A549 treated with ZK216348 at 1 μM for 4 hours (cell line): ENCODE measurements at places on chromosomes 13 and 19. TPM values are rescaled to one million over a fixed set of nuclear protein-coding genes. Genes with fewer than 3 reads are reported as not detected.

TBXA2R gene
- 0.74 to 1.3 TPM (median 0.90 TPM) in 5 replicates for total RNA-seq

BRCA2 gene
- 2.8 to 7.4 TPM (median 4.0 TPM) in 5 replicates for total RNA-seq

RNF17 gene
- not detected in 5 replicates for total RNA-seq

FPR1 gene
- 0.08 to 0.14 TPM (median 0.08 TPM) in 3 of 5 replicates, not detected in the others for total RNA-seq

BCAM gene
- total RNA-seq, result 46.2 to 95.2 TPM (median 82.2 TPM) in 5 replicates

LSM4 gene
- total RNA-seq, result 200 to 249 TPM (median 235 TPM) in 5 replicates

LONP1 gene
- total RNA-seq, result 40.9 to 63.7 TPM (median 63.2 TPM) in 5 replicates

IGFL4 gene
- 0.24 to 0.65 TPM (median 0.39 TPM) in 5 replicates for total RNA-seq

SPACA4 gene
- not detected in 5 replicates for total RNA-seq

ABHD13 gene
- 1.7 to 5.3 TPM (median 4.6 TPM) in 5 replicates for total RNA-seq

KLK11 gene
- total RNA-seq, result 0.21 TPM in 1 of 5 replicates, not detected in the others

ZSCAN1 gene
- not detected in 5 replicates for total RNA-seq

TTC9B gene
- total RNA-seq, result 0.34 to 0.47 TPM (median 0.43 TPM) in 4 of 5 replicates, not detected in the other

NAPSA gene
- total RNA-seq, result 0.48 to 1.6 TPM (median 1.2 TPM) in 5 replicates

PCDH8 gene
- not detected in 5 replicates for total RNA-seq

CGB2 gene
- total RNA-seq, result 0.41 to 0.94 TPM in 2 of 5 replicates, not detected in the others

CYP4F3 gene
- total RNA-seq, result 2.2 to 3.4 TPM (median 3.0 TPM) in 5 replicates

NDFIP2 gene
- 15.7 to 25.0 TPM (median 22.0 TPM) in 5 replicates for total RNA-seq

KIR2DL3 gene
- total RNA-seq, result not detected in 5 replicates

MEIOSIN gene
- 0.08 TPM in 1 of 5 replicates, not detected in the others for total RNA-seq

KLK14 gene
- 0.20 to 0.68 TPM (median 0.28 TPM) in 5 replicates for total RNA-seq

ZNF708 gene
- 0.55 to 1.5 TPM (median 1.1 TPM) in 5 replicates for total RNA-seq

PTH2 gene
- total RNA-seq, result not detected in 5 replicates

CBY2 gene
- not detected in 5 replicates for total RNA-seq

MAP2K2 gene
- total RNA-seq, result 118 to 176 TPM (median 167 TPM) in 5 replicates

ZNF304 gene
- 1.8 to 2.3 TPM (median 2.1 TPM) in 5 replicates for total RNA-seq

FLT1 gene
- not detected in 5 replicates for total RNA-seq

RFPL4A gene
- 0.28 to 1.1 TPM (median 0.51 TPM) in 4 of 5 replicates, not detected in the other for total RNA-seq

LILRB4 gene
- total RNA-seq, result not detected in 5 replicates

ACER1 gene
- total RNA-seq, result not detected in 5 replicates

ZNF221 gene
- total RNA-seq, result 0.31 to 1.1 TPM (median 0.65 TPM) in 5 replicates

BRSK1 gene
- 3.2 to 5.1 TPM (median 4.6 TPM) in 5 replicates for total RNA-seq

KASH5 gene
- not detected in 5 replicates for total RNA-seq

CGB7 gene
- 0.24 to 1.1 TPM (median 0.62 TPM) in 5 replicates for total RNA-seq

FFAR2 gene
- total RNA-seq, result not detected in 5 replicates

ADGRL1 gene
- 2.3 to 5.8 TPM (median 5.1 TPM) in 5 replicates for total RNA-seq

RPS16 gene
- 5,245 to 7,224 TPM (median 7,041 TPM) in 5 replicates for total RNA-seq

CD70 gene
- total RNA-seq, result 10.6 to 27.7 TPM (median 22.0 TPM) in 5 replicates

ZNF829 gene
- total RNA-seq, result 0.42 to 0.52 TPM (median 0.45 TPM) in 5 replicates
